Mammary epithelial cell (primary cell): ENCODE measurements at places on chromosomes 7 and 10.

DNA sequence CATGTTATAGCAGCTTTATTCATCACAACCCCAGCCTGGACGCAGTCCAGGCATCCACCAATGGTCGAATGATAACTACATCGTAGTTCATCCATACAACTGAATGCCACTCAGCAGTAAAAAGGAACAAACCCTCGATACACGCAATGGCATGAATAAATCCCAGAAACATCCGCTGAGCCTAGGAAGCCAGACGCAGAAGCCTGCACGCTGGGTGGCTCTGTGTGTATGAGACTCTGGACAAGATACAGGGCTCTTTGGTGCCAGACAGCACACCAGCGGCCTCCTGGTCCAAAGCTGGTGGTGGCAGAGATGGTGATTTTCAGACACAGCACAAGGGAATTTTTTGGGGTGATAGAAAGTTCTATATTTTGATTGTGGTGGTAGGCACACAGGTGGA lies 10.0 kb upstream of the CRYGN start:
- no peak for DNase-seq

GRCh38 chr10:73083221-73083620 lies 13.4 kb downstream of the P4HA1 start:
- DNase-seq, result no peak

- peak; percentile 54 for DNase-seq
These were observed at the start of gene MAT1A for GRCh38 chr10:80289451-80290287. Gene MAT1A, minus strand, starts transcription at chr10:80289658. Its CDS starts 235 bp downstream, at chr10:80289423.

DNA sequence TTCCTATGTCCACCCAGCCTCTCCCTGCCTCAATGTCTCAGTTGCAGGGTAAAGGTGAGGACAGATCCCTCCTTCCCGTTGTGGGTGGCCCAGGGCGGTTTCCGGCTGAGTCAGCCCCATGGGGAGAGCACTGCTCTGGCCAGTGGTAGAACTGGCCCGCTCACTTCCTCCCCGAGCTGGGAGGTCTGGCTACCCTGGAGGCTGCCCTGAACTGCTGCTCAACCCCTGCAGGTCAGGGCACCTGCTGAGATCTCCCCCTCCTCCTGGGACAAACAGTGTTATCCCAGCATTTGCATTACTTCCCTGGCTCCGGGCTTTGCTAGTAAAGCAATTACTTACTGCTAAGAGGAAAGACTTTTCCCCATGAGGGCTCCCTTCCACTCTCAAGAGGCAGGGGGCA lies 21.4 kb upstream of the IMPDH1 start:
- DNase-seq, result no peak

- no peak for DNase-seq
These were observed 366.5 kb upstream of the KLF6 start for GRCh38 chr10:4151466-4151865.

- DNase-seq, result no peak
These were observed 624.0 kb downstream of the NRG3 start for GRCh38 chr10:82498976-82499375.

- no peak for DNase-seq
These were observed 34.0 kb downstream of the CYTH3 start for GRCh38 chr7:6238309-6238925.

- DNase-seq, result no peak
These were observed at the start of gene CAMK2B for GRCh38 chr7:44325201-44325671. Gene CAMK2B, minus strand, starts transcription at chr7:44325594. Its CDS starts 173 bp downstream, at chr7:44325421.

DNA sequence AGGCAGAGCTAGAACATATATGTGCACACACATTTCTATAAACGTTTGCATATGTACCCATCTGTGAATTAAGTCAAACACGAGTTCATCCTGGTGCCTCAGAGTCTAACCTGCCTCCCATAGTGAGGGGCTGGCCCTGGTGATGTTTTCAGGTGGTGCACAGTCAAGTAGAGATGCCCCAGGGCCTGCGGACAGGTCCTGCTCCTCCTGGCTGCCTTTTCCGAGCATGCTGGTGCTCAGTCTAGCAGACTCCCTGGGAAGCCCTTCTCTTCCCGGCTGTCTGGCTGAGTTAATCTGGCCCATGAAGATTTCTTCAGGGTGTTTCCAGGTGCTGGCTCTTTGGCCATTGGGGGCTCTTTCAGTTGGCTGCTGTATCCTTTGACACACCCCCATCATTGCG lies 14.3 kb downstream of the ADCY1 start:
- DNase-seq, result no peak

DNA sequence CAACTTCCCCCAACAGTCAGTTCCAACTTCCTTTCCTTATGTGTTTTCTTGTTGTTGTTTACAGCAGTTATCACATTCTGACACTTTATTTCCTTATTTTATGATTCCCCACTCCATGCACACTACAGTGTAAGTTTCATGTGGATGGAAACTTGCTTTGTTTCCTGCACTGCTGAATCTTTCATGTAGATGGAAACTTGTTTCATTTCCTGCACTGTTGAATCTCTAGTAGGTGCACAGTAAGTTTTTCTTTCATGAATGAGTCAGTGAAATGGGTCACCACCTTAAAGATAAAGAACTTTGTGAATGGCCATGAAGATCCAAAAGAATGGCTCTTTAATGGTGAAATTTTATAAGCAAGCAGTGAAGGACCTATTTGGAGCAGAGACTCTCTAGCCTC lies 61.4 kb downstream of the SHOC2 start:
- DNase-seq, result no peak

DNA sequence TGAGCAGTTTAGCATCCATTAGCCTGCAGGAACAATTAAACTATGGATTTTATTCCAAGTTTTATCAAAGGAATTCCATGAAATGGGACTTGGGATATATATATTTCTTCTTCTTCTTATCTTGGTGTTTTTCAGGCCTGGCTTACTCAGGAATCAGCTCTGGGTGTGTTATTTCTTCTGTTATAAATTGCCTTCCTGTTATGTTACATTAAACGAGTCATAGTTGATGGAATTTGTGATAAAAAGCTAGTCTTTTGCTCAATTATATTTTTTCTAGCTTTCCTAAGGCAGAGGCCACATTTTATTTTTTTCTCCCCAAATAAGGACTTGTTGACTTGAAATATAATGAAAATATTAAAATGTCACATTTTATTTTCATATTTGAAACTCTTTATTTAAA lies 141.3 kb downstream of the EPC1 start:
- no peak for DNase-seq

- DNase-seq, result no peak
These were observed 7.1 kb upstream of the GSTO1 start for GRCh38 chr10:104247513-104248146.

- no peak for DNase-seq
These were observed 248.9 kb upstream of the LRRN3 start for GRCh38 chr7:110841840-110842545.

DNA sequence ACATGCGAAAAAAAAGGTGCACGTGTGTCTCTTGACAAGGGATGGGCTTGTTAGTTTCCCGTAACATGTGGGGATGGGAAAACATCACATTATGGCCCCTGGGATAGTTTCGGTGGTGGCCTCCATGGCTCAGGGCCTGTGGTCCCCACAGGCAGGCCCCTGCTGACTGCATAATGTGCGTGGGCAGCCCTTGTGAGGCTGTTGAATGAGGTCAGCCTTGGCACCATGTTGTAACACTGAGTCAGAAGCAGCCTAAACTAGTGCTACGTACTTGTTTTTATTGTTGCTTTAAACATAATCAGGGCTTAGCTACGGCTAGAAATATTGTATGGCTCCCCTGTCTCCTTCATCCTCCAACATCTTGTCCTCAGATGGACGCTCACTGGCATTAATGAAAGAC lies 80.6 kb downstream of the BEND7 start:
- DNase-seq, result peak; percentile 17

GRCh38 chr7:4406288-4407058 lies 275.6 kb upstream of the FOXK1 start:
- peak; percentile 37 for DNase-seq

DNA sequence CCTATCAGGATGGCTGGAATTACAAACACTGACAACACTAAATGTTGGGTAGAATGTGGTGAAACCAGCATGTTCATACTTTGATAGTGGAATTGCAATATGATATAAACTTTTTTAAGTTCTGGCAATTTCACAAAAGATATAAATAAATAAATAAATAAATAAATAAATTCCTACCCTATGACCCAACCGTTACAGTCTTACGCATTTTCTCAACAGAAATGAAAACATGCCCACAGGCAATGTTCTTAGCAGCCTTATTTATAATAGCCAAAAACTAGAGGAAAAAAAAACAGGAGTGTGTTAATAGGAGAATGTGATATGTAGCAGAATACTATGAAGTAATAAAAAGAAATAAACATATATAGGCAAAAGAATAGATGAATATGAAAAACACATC lies 318.9 kb downstream of the IPMK start:
- no peak for DNase-seq

GRCh38 chr10:44186150-44186549 lies 198.7 kb downstream of the CXCL12 start:
- no peak for DNase-seq

GRCh38 chr10:69367469-69367868 lies 49.2 kb downstream of the TACR2 start:
- no peak for DNase-seq

GRCh38 chr10:127525686-127526085 lies 23.4 kb upstream of the NPS start:
- no peak for DNase-seq

- no peak for DNase-seq
These were observed 248.7 kb upstream of the GPR26 start for GRCh38 chr10:123417414-123417813.

- DNase-seq, result peak; percentile 39
These were observed 10.6 kb upstream of the ZNF239 start for GRCh38 chr10:43585046-43585445.

DNA sequence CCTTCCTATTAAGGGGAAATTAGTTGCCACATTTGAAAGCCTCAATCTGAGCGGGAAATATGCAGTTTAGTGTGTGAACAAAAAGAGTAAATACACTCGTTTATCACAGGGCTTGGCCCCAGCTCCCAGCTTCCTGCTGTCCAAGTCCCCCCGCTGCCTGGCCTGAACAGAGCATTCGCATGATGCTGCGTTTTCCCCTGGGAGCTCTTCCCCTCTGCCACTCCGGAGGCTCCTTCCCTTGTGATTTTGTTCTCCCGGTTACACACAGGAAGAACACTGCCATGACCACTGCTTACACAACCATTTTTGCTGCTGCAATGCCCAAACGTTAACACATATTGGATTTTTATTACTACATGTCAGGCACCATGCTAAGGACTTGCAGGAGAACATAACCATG lies 120.7 kb upstream of the ADARB2 start:
- no peak for DNase-seq

GRCh38 chr7:98970016-98970615 lies 91.8 kb downstream of the TRRAP start:
- no peak for DNase-seq

DNA sequence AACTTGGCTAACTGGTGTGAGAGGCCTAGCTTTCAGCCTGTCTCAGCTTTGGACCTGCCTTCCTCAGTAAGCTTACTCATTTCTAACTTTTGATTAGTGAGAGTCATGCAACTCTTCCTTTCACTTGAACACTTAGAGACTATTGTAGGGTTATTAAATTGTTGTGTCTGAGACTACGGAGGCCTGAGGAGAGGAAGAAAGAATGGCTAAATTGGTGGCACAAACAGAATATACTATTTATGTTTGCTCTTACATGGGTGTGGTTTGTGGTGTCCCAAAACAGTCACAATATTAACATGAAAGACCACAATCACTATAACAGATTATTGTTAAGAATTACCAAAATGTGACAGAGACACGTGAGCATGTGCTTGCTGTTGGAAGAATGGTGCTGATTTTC lies 82.1 kb downstream of the TRIM24 start:
- DNase-seq, result no peak

- peak; percentile 3 for DNase-seq
These were observed 35.6 kb downstream of the ACADSB start for GRCh38 chr10:123044391-123044790.

- DNase-seq, result no peak
These were observed 75.0 kb upstream of the MKX start for GRCh38 chr10:27820637-27821036.

DNA sequence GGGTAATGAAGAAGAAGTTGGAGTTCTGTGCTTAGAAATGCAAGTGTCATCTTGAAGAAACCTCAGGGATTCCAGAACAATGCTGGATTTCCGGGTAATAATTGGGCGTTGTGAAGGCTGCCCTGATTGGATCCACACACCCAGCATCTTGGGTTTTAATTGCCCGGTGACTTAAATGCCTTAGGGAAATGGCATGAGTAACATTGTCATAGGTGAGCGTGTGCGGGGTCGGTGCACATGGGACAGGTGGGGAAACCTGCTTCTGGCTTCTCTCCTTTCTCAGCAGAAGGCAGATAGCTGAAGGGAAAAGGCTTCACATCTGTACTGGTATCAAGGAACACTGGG lies 15.2 kb upstream of the CAMK1D start:
- no peak for DNase-seq

DNA sequence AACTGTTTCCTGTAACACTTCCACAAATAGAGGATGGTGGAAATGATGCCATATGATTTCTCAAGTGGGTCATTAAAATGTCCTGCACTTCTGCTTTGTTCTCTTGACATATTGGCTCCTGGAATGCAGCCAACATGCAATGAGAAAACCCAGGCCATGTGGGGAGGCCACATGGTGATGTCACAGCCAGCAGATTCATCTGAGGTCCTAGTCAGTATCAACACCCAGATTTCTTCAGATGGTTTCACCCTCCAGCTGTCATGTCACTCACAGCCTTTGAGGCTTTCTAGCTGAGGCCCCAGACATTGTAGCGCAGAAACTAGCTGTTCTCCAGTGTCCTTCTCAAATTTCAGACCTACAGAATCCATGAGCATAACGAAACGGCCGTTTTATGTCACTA lies 102.3 kb upstream of the NUPR2 start:
- no peak for DNase-seq

DNA sequence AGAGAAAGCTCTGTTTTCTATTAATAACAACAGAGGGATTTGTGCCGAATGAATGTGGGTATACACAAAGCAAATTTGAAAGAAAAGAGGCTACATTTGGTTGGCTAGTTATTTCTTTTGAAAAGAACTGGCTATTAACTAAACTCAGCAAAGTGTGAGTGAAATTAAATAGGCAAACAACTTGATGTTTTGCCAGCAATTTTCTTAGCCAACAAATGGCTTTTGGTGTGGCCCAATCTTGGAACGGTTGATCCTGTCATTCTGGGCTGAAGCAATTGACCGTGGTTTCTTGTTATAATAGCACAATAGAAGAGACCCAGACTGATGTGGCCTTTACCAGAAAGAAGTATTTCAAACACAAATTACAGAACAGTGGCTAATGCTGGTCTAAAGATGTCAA lies 898.6 kb downstream of the KCNMA1 start:
- DNase-seq, result no peak

GRCh38 chr7:139613971-139614411 lies 90.5 kb downstream of the CLEC2L start:
- no peak for DNase-seq

DNA sequence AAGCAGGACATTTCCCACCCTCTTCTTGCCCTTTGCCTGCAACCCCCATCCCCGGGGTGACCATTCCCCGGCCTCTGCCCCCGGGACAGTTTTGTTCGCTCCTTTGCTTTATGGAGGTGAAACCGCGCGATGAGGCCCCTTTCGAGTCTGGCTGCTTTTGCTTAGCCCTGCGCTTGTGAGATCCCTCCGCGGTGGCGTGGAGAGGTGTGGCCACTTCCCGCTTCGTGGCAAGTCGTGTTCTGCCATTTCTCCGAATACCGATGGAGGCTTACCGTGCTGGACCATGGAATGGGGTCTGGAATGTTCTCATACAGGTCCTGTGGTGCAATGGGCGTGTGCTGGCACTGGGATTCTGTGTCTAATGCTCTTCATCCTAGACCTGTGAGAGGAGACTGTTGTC lies 106.7 kb downstream of the LHPP start:
- DNase-seq, result no peak
